8988T (cell line): ENCODE measurements at places on chromosomes 1 and 21.

GRCh38 chr1:157487096-157487495, 65.2 kb downstream of the FCRL5 start:
- no peak for DNase-seq

DNA sequence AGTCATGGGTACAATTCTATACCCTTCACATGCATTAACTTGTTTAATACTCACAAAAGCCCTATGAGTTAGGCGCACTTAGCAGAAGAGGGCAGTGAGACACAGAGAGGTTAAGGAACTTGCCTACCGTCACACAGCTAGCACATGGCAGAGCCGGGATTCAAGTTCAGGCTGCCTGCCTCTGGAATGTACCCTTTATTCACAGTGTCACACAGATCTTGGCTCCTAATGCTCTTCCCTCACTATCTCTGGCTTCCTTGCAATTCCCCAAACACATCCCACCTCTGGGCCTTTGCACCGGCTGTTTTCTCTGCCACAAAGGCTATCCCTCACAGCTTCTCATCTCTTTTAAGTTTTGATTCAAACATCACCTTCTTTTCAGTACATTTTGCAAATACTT, 25.1 kb downstream of the COL16A1 start:
- no peak for DNase-seq

GRCh38 chr1:116489231-116489697, 81.6 kb downstream of the CD58 start:
- DNase-seq = no peak

GRCh38 chr21:15159382-15160020, 94.7 kb upstream of the NRIP1 start:
- DNase-seq = no peak

- no peak for DNase-seq
Measured at GRCh38 chr1:147273409-147274336, 31.2 kb downstream of the CHD1L start.

GRCh38 chr1:165253818-165254254, 102.7 kb downstream of the LMX1A start:
- no peak for DNase-seq

DNA sequence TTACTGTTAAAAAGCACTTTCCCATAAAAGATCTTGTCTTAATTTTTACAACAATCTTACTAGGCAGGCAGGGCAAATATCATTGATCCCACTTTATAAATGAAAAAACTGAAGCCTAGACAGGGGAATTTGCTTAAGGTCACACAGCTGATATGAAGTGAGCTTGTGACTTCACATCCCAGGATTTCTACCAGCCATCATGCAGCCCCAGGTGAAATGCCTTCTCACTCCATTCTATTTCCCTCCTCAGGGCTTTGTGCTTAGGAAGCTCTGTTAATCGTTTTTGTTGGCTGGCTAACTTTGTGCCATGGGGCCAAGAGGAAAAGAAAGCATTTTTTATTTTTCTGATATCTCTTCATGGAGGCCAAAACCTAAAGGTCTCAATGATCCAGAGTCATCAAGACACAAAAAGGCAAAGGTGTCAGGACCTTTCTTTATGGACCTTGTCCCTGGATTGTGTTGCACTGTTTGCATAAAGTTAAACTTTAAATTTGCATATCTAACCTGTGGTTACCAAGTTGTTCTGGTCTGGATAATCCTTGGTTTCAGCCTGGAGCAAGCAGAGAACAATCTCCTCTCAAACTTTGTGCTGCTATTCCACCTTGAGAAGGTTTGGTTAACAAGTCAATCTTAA, 44.8 kb upstream of the ZNF326 start:
- no peak for DNase-seq

GRCh38 chr1:151585622-151586021, 26.2 kb upstream of the SNX27 start:
- no peak for DNase-seq

DNA sequence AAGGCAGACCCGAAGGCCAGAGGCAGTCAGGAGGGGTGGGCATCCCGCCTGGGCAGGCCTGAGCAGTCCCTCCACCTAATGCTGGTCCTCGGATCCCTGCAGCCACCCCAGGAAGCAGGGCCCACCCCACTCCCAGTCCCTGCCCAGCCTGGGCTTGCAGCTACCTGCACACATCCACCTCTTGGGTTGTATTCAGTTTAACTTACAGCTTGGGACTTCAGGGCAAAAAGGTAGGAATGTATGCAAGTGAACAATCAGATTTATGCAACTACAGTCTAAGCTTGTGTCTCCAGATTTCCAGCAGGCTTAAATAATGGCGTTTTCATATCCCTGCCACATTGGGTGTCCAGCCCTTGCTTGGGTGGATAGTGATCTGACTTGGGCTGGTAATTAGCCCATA, 17.4 kb downstream of the LDLRAP1 start:
- DNase-seq = no peak

- peak; percentile 95 for DNase-seq
Measured at GRCh38 chr1:25616095-25616986, at the start of gene MAN1C1. TSS of gene MAN1C1 (plus strand) at chr1:25616791. CDS start at chr1:25617798, 1,007 bp downstream.

- DNase-seq = no peak
Measured at GRCh38 chr1:166763318-166763717, 76.0 kb upstream of the POGK start.

DNA sequence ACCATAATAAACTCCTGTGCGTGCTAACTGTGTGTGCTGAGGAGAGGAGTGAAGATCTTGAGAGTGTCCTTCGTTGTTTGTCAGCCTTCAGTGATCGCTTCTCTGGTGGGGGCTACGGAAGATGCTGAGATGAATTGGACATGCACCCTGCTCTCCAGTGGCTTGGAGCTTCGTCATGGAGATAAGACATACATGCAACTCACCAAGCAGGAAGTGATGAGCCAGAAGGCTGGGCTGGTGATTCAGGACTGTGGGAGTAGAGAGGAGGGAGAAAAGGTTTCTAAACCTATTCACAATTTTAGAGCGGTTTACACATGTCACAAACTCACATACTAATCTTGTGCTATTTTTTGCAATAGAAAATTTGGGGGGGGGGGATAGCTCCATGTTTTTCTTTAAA, 128.9 kb upstream of the ADAR start:
- DNase-seq = no peak

DNA sequence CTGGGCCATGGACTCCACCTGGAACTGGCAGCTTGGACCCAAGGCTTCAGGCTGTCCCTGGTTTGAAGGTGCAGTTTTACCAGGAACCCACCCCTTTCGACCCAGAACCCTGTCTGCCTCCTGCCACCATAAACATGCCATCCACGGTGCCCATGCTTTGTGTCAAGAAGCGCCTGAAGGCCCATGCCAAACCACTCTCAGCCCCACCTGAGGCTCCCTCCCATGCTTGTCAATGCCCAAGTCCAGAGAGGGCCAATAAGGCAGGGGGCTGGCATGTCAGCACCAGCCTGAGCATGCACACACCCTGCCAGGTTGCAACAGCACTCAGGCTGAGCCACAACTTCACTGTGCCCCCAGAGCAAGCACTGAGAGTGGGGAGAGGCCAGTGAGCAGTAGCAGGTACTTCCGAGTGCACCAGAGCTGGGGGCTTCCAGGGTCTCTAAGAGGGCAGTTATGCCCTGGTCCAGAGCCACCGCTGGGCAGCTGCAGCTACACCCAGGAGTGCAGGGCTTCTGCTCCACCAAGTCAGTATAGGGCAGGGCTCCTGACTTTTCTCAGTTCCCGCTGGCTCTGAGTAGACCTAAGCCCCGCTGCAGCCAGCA, 1256.0 kb downstream of the AMY1C start:
- no peak for DNase-seq

GRCh38 chr1:1020415-1021009, 592 bp downstream of the AGRN start:
- DNase-seq = no peak

DNA sequence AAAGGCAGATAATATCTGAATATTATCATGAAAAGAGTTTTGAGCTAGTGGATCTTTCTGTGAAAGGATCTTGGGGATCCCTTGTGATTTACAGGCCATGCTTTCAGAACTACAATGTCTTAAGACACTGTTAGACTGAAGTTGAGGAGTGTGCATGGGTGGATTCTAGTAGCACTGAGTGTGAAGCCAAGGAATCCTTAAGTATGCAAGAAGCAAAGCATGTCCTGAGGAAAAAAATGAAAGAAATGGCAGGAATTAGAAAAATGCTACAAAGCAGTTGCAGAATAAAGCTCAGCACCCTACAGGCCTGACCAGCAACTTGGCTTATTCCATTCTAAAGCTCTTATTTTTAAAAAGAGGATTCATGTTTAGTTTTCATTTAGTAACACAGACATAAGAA, 11.9 kb downstream of the STX6 start:
- DNase-seq = no peak

DNA sequence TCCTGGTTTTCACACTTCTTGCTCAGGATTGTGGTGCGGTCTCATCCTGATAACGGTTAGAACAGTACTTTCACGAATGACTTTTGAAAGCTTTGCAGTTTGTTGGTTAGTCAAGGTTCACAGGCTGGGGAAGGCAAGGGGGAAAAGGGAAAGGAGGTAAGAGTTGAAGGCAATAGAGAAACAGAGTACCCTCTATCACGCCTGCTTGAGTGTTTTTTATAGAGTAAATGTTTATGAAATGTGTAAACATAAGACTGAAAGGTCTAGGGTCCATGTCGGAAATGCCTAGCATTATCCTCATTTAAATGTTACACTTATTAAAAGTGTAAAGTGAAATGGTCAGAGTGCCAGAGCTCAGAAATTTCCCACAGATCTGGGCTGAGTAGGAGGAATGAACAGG, 167.4 kb downstream of the URB2 start:
- DNase-seq = no peak

DNA sequence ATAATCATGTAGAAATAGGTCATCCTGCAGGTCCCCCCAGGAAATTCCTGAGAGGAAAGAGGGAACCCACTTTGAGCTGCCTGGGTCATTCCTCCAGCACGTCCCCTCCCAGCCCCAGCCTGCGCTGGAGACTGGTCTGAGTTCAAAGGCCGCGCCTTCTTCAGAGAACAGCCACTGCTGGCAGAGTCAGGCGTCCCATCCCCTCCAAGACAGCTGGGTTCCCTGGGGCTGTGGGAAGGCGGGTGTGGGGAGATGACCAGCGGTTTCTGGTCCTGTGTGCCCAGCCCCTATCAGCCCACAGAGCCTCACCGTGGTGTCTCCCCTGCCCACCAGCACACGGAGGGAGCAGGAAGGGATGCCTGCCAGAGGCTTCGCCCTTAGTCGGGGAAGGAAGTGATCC, 18.0 kb upstream of the TRAPPC10 start:
- DNase-seq = no peak

DNA sequence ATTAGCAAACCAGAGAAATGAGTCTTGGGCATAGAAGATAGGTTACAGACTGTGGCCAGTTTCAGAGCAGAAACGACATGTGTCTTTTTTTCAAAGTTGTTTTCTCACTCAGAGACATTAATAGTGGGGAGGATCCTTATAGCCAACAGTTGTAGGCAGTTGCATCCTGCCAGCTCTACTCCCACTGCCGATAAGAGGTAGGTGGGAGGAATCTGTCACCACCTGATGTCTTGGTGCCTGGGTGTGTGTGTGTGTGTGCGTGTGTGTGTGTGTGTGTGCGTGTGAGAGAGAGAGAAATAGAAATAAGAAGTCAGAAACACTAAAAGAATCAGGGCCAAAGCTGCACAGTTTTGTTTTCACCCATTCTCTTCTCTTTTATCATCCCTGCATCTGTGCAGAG, 219.5 kb downstream of the ZP4 start:
- DNase-seq = no peak

- DNase-seq = no peak
Measured at GRCh38 chr1:222043444-222044292, 301.8 kb upstream of the DUSP10 start.

- DNase-seq = peak; percentile 75
Measured at GRCh38 chr1:235504122-235504493, at the start of gene B3GALNT2. TSS of gene B3GALNT2 (minus strand) at chr1:235504452. CDS start at chr1:235504252, 200 bp downstream.

DNA sequence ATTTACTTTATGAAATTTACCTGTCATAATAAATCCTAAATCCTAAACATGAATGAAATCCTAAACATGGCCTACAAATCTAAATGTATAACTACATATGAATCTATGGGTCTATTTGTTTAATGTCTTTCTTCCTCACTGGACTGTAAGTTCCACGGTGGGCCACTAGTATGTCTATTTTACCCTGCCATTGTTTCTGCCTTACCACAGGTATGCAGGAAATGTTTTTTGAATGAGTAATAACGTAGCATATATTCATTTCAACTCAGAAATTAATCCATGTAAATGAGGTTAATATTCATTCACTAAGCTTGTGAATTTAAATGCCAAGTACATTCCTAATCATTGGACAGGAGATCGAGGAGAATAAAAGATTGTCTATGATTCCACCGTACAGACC, 35.3 kb downstream of the B3GALNT2 start:
- DNase-seq = peak; percentile 16

- no peak for DNase-seq
Measured at GRCh38 chr1:97980530-97980929, 59.7 kb upstream of the DPYD start.

GRCh38 chr1:156544592-156545102, 27.7 kb downstream of the IQGAP3 start:
- no peak for DNase-seq

GRCh38 chr1:17197696-17198095, 7.2 kb upstream of the PADI1 start:
- no peak for DNase-seq

DNA sequence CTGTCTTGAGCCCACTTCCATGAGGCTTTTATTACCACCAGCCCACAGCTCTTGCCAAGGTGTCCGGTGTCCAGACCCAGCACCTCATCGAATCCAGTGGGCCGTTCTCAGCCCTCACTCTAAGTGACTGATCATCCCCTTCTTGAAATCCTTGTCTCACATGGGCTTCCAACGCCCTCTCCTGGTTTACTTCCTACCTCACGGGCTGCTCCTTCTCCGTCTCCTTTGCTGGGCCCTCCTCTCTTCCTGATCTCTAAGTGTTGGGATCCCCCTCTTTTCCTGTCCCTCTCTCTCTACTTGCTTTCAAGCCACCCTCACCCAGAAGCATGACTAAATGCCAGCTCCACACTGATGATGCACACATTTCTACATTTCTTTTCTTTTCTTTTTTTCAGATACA, 9.0 kb upstream of the RHBG start:
- no peak for DNase-seq

- DNase-seq = no peak
Measured at GRCh38 chr1:172760121-172760520, 101.2 kb downstream of the FASLG start.

DNA sequence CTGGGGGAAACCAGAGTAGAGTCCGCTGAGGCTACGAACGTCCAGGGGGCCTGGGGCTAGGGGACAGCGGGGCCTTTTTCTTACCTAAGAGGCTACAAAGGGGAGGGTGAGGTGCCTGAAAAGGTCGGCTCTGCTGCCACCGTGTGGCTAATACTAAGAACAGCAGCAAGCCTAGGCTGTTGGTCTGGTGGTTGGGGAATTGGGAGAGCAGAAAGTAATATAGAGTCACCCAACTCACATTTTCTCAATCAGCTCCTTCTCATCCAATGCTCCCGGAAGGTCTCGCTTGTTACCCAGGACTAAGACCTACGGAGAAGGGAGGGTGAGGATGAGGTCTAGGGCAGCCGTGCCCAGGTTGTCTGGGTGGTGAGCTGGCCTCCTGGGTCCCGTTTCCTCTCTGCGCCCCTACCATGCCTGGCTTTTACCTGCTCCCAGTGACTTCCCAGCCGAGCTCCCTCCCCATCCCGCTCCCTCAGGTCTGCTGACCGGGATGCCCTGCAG, 9.3 kb downstream of the ARL8A start:
- DNase-seq = peak; percentile 95

GRCh38 chr1:24201941-24202440, 14.9 kb upstream of the IFNLR1 start:
- DNase-seq = no peak

- DNase-seq = no peak
Measured at GRCh38 chr1:214997685-214998084, 84.9 kb upstream of the KCNK2 start.
